Stimulated activated CD4-positive, alpha-beta T cell treated with anti-CD3 and anti-CD28 coated beads, TNF-alpha, amount 100 ng/mL, for 48 hours (primary cell): ENCODE measurements at places on chromosomes 16 and 17.

- no peak for DNase-seq
These were observed 293.1 kb upstream of the N4BP1 start for GRCh38 chr16:48903039-48903438.

- no peak for DNase-seq
These were observed 370.3 kb downstream of the WWOX start for GRCh38 chr16:78469787-78470186.

- no peak for DNase-seq
These were observed 18.3 kb downstream of the NUP93 start for GRCh38 chr16:56748191-56748590.

- no peak for DNase-seq
These were observed 8.9 kb downstream of the HSD17B2 start for GRCh38 chr16:82043680-82044584.

- DNase-seq = no peak
These were observed 57.3 kb downstream of the MAF start for GRCh38 chr16:79543219-79543618.

- DNase-seq = no peak
These were observed 341.8 kb downstream of the WWOX start for GRCh38 chr16:78441298-78441697.

GRCh38 chr17:29880031-29880430 is 50.0 kb downstream of the SSH2 start:
- no peak for DNase-seq

DNA sequence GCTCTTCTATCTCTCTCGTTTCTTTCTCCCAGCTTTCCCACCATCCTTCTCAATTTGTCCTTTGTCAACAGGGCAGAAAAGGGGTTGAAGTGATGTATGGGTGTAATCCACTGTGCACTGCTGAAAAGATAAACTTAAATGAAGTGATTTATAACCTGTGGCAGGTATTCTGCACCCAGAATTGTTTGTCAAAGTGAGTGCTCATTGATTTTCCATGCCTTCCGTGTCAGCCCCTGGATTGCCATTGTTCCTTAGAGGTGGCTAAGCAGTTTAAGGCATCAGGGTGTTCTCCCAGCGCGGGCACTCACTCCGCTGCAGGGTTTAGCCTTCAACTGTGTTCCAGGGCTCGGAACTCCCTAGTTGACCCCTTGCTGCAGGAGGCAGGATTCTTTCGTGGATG is 82.9 kb downstream of the PITPNC1 start:
- DNase-seq = no peak

- no peak for DNase-seq
These were observed 579 bp upstream of the LRRC59 start for GRCh38 chr17:50397919-50398285.

DNA sequence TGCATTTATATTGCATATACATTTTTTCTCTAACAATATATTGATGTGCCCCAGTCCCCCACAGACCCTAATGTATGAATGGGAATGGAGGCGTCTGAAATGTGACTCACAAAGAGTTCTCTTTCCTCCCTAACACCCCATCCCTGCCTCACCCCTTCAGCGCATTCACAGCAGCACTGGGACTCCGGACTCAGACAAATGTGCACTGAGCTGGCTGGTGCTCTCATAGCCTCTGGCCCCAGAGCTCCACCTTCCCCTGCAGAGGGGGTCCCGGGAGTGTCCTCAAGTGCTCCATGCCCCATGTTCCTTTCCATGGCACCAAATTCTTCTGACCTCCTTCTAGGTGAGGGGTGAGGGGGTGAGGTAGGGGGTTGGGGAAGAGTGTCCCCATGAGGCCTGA is 20.6 kb downstream of the NPTX1 start:
- DNase-seq = no peak

- DNase-seq = no peak
These were observed 393 bp upstream of the PSMB10 start for GRCh38 chr16:67936880-67937605.

- DNase-seq = no peak
These were observed 270.1 kb downstream of the SOX9 start for GRCh38 chr17:72390675-72391508.

- no peak for DNase-seq
These were observed 491 bp downstream of the IST1 start for GRCh38 chr16:71895679-71896365.

- DNase-seq = no peak
These were observed 3.2 kb upstream of the KRT10 start for GRCh38 chr17:40825599-40825998.

- DNase-seq = no peak
These were observed 107.1 kb downstream of the USP22 start for GRCh38 chr17:20935740-20936139.

- no peak for DNase-seq
These were observed 266.7 kb upstream of the FOXF1 start for GRCh38 chr16:86243571-86244154.

DNA sequence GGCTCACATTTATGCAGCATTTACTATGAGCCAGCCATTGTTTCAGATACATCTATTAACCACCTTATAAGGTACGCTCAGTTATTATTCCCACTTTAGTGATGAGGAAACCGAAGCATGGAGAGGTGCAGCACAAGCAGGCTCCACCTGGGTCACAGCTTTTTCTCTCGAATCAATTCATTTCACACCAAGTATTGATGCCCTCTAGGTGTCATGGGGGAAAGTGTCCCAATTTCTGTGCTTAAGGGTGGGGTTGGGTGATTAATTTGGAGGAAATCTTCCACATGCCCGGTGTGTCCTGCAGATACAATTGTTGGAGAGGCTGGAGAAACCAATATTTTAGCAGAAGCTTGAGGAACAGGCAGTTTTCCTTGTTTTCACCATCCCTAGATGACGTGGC is 62.7 kb upstream of the DNAJA2 start:
- no peak for DNase-seq

DNA sequence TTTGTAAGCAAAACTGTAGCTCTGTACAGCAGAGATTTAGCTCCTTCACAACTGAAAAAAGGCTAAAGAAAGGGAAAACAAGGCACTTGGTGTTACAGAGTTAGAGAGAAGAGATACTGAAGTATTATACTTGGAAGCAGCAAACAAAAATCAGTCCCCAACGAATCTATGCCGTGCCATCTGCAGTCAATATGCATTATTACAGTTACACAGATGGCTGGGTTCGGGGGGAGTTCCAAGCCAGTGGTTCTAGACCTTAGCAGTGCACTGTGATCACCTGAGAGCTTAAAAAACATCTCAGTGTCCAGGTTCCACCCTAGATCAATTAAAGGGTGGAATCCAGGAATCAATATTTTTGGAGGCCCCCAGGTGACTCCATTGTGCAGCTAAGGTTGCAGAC is 489.9 kb downstream of the SHISA9 start:
- no peak for DNase-seq

GRCh38 chr16:86597880-86598606 is 19.7 kb downstream of the FOXL1 start:
- no peak for DNase-seq

DNA sequence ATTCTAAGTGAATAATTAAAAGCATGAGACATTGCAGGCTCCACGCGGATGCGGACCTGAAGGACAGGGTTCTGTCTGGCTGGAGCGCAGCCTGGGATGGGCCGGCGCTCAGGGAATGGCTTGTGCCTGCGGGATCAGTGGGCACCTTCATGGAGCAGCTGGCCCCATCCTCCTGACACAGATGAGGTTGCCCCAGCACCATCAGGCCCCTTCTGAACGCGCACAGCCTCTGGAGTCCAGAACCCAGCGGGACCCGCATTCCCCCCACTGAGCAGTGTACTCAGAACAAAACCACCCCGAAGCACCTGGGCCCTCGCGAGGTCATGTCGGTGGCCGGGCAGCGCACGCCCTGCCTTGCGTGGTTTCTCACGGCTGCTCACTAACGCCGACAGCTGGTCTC is 70.5 kb upstream of the CHMP6 start:
- DNase-seq = no peak

GRCh38 chr17:81412490-81413093 is 17.3 kb downstream of the BAHCC1 start:
- no peak for DNase-seq

DNA sequence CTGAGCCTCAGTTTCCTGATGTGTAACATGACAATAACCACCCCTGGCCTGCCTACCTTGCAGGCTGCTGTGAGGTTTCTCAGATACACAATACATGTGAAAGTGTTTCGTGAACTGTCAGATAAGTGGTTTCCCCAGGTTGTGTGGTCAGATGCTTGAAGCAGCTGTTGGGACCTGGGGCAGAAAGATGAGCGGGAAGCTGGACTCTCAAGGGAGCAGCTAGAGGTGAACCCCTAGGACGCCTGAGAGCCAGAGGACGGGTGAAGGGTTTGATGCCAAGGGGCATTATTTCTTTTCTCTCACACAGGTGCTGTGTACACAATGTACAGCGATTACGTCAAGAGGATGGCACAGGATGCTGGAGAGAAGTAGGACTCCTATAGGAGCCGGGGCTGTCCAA is 2.3 kb downstream of the HIGD1B start:
- DNase-seq = no peak

- DNase-seq = no peak
These were observed 1.3 kb downstream of the HSBP1 start for GRCh38 chr16:83809092-83809491.

DNA sequence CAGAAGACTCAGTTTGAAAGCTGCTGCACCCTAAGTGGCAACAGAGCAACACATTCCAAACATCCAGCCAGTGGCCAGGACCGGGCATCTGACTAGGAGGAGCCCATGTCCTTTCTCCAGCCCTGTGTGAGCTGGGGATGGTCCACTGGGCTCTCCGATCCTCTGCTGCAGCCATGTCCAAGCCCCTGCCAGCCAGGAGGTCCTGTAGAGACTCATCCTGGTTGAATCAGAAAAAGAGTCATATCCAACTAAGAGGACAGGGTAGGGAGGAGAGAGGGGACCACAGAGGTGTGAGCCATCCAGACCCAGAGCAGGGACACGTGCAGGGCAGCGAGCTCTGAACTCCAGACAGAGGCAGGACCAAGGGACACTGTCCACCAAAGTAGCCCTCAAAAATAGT is 163.0 kb upstream of the CDH5 start:
- no peak for DNase-seq

GRCh38 chr17:35433075-35433894 is 985 bp upstream of the SLFN12 start:
- peak; percentile 62 for DNase-seq

DNA sequence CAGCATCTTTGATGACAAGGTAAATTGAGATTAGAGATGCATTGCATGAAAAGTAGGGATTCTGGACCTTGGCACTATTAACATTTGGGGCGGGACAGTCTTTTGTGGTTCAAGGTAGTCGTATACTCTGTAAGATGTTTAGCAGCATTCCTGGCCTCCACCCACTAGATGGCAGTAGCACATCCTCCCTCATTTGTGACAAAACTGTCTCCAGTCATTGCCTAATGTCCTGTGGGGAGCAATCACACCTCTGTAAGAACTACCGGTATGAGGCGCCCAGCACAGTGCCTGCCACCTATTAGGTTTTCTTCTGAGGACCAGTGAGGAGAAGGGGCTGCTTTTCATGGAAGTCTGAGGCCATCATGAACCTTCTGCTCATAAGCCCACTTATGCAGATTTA is 180.8 kb downstream of the RBFOX1 start:
- DNase-seq = peak; percentile 0

GRCh38 chr17:58265902-58266875 is 14.5 kb downstream of the MPO start:
- no peak for DNase-seq

GRCh38 chr17:8155996-8156245 is 3.7 kb upstream of the PER1 start:
- DNase-seq = no peak

- no peak for DNase-seq
These were observed 409.7 kb upstream of the CDH8 start for GRCh38 chr16:62445909-62446308.

DNA sequence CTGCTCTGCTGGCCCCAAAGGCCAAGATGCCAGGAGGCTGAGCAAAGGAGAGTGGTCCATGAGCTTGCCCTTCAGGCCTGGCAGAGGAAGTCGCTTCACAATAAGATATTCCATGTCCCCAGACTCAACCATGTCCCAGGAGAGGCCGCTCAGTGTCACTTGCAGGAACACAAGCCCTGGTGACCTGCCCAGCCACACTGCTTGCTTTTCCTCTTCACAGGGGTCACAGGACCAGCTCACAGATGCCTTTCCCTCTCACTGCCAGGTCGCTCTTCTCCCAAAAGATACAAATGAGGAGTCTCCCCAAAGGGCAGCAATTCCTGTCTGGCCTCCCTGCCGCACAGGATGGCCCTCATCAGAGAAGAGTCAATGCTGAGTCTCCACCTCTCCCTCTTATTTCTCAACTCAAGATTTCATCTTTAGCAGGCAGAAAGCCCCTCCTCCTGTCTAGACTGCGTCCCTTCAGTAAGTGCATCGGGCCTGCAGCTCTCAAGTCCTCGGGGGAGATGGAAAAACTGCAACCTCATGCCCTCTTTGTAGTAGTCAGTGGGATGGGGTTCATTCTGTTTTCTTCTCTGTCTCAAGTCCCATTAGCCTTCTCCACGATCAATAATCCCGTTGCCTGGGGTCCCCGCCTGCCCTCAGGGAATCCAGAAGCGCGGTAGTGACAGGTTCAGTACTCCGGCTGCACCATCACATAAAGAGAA is 5.0 kb downstream of the JUP start:
- DNase-seq = no peak

GRCh38 chr16:30472328-30472942 is at the start of gene ITGAL:
Gene ITGAL, plus strand, starts transcription at chr16:30472742. Its CDS starts 96 bp downstream, at chr16:30472838.
- peak; percentile 77 for DNase-seq

DNA sequence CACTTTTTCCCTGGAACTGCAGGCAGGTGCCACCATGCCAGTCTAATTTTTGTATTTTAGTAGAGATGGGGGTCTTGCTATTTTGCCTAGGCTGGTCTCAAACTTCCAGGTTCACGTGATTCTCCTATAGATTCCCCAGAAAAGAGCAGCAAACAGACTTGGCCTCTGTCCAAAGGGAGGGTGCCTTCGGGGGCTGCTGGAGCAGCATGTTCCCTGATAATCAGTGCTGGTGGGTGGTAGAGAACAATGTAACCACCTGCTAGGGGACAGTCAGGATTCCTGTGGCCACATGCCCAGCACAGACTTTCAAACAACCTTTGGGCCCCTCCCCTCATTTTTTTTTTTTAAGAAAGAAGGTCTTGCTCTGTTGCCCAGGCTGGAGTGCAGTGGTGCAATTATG is 14.2 kb upstream of the CCNF start:
- no peak for DNase-seq

- no peak for DNase-seq
These were observed 89.3 kb downstream of the ZFHX3 start for GRCh38 chr16:72958522-72959076.

DNA sequence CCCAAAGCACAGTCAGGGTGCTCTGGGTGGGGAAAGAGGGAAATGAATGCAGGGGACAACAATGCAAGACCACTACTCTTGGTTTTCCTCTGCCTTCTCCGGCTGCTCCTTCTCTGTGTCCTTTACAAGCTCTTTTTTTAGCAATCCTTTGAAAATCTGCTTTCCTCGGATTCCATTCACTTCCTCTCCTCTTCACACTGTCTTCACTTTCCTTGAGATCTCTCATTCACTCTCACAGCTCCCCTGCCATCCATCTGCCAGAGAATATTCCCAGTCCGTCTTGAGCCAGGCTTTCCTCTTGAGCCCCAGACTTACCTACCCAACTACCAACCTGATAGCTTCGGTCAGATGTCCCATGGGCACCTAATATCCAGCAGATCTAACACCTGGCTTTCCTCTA is 11.0 kb upstream of the SPOP start:
- no peak for DNase-seq
